ENCODE measurements at places on chromosomes 1 and 21. TPM values are rescaled to one million over a fixed set of nuclear protein-coding genes. Genes with fewer than 3 reads are reported as not detected.
A peak's percentile ranks its signal among the peaks of the same experiment; 100 is the strongest.

GRCh38 chr1:211736351-211736915 lies 61.0 kb upstream of the NEK2 start:
- no peak for DNase-seq

DNA sequence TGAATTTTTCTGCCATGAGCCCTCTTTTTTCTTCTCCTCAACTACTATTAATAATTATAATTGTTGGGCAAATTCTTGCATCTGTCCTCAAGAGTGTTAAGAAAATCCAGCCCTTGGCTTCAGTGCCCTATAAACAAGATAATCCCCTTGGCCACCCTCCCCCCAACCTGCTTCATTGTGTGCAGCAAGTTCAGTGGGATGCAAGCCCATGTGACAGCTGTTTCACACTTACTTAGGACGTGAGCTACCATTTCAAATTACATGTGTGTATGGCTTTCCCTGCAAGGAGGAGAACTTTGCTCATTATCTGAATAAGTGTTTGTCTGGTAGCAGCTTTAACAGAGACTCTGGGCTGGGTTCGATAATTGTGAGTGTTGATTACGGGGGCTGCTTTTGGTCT lies 276.2 kb downstream of the CACNA1E start:
- no peak for DNase-seq

- no peak for DNase-seq
These were observed 313.4 kb upstream of the C1orf174 start for GRCh38 chr1:4213366-4213973.

GRCh38 chr1:116131866-116132605 lies 20.8 kb downstream of the MAB21L3 start:
- no peak for DNase-seq

GRCh38 chr1:180533266-180533987 lies 25.3 kb upstream of the OVAAL start:
- DNase-seq, result peak; percentile 58

DNA sequence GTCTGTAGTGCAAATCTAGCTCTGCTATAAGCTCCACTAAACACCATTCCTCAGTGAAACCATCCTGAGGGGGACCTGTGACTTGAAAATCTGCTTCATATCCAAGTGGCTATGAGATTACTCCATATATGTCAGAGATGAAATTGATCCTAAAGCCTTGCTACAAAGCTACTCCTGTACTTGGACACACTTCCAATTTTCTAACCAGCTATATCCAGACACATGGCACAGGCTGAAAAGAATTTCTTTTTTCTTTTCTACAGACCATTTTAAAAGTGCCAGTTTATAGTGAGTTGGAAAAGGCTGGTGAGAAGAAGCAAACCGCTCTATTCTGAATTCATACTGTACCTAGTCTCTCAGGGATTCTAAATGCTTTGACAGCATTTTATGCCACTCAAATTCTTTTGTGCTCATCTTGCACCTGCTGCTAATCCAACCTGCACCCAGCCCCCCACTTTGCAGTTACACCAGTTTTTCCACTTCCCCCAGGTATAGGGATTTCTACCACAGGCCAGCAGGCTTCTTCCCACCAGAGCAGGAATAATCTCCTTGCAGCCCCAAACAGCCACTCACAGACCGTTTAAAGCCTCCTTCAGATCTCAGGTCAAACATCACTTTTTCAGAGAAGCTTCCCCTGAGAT lies 112.5 kb downstream of the RERE start:
- DNase-seq, result no peak

DNA sequence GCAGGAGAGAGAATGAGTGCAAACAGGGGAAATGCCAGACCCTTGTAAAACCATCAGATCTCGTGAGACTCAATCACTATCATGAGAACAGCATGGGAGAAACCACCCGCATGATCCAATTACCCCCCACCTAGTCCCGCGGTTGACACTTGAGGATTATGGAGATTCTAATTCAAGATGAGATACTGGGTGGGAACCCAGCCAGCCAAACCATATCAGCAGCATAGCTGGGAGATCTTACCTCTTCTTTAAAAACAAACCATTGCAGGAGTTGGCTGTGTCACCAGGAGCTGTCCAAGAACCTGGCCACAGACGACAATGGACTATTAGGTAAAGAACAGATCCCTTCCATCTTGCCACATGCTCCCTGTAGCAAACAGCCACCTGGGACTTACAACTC lies 422.7 kb downstream of the MATN1 start:
- DNase-seq, result no peak

GRCh38 chr1:48568501-48568900 lies 96.5 kb upstream of the SPATA6 start:
- DNase-seq, result no peak

- DNase-seq, result no peak
These were observed 19.0 kb downstream of the DNALI1 start for GRCh38 chr1:37575692-37576091.

DNA sequence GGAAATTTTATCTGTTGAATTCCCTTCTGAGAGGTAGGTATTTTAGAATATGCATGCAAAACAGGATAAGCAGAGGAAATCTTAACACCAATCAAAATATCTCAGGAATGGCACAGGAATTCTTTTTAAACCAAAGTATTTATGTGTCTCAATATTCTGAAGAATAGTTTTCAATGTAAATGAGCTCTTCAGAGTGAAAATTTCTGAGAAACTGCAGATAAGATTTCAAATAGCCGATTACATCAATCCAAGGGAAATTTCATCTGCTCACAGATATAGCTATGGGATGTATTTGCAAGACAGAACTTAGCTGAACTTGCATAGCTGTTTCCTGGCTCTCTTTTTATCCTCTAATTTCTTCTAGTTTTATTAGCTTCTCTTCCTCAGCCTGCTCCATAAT lies 209.5 kb downstream of the GRIK1 start:
- DNase-seq, result no peak

GRCh38 chr1:187384504-187384903 lies 555.8 kb downstream of the PLA2G4A start:
- DNase-seq, result no peak

- DNase-seq, result no peak
These were observed 14.9 kb upstream of the ZNF678 start for GRCh38 chr1:227548448-227548847.

- no peak for DNase-seq
These were observed 49.6 kb downstream of the UBE2T start for GRCh38 chr1:202291961-202292712.

- DNase-seq, result peak; percentile 94
These were observed 14.7 kb upstream of the GPR37L1 start for GRCh38 chr1:202107801-202108731.

Gene IGSF9
- total RNA-seq, result 17.0 TPM

Gene SLC37A1
- total RNA-seq, result 5.0 TPM

Gene AKNAD1
- not detected for total RNA-seq

Data from left lobe of liver (tissue), 2 donors.